ENCODE measurements at places on chromosomes 6 and 20.
A peak's percentile ranks its signal among the peaks of the same experiment; 100 is the strongest.

- DNase-seq: no peak
Observed at GRCh38 chr20:59770270-59770669, 163.2 kb downstream of the SYCP2 start.

DNA sequence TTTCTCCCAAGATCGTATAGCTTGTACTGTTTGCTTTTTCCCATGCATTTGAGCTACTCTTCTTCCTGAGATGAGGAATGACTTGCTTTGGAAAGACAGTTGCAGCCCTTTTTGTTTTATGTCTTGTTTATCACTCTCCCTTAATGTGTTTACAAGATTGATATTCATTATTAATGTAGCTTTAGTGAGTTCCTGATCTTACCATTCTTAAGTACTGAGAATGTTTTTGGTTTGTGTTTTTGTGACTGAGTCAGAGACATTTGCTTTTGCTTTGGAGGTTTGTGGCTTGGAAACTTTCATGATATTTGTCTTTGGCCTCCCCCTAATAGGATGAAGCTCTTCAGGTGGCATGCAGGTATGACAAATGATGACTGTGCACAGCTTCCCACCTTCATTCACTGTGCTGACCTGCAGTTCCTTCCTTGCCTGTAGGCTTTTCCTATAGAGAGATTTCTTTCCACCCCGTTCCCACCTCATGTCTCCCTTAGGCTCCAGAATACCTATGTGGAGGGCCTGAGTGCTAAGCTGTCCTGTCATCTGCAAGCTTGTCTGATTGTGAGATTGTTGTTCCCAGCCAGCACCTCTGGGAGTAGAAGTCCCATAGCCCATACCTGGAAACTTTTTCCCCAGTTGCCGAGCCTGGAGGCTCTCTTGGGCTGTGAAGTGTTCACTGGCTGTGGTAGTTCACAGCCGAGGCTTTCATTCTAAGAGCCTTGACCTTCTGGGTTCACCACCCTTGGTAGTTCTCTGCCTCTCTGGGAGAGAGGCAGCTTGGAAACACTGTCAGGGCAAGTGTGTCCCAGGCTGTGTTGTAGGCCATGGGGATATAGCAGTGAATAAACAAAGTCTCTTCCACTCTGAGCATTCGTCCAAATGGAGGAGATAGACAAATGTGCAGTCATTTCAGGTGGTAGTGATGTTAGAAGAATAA is 27.1 kb downstream of the CDS2 start:
- peak; percentile 23 for DNase-seq

DNA sequence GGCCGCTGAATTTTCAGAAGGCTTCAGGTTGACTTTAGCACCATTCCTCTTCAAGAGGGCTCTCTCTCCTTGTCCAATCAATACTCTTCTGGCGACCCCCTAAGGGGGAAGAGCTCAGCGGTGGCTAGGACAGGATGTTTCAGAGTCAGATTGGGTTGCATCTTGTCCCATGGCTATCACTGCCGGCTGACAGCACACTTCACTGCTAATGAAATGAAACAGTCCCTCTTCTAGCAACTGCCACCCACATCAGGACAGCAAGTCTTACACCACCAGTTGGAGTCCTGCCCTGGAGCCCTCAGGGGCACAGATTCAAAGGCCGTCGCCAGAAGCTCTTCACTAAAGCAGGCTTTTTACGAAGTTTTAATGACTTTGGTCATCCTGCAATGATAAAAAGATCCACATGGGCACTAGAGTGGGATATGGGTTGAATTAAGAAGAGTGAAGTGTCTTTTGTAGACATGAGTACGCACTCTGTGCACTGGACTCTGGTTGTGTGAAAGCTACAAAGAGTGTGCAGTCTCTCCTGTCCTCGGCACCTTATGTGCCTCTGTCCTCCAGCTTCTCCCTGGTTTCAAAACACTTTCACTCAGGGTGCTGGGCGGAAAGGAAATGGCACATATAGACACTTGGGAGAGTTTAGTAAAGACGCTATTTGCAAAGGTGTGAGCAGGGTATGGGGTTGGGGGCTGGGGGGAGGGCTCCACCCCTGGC is 66.1 kb upstream of the SLC22A16 start:
- DNase-seq: no peak

GRCh38 chr6:132076452-132076851 is 125.3 kb upstream of the CCN2 start:
- no peak for DNase-seq

- no peak for DNase-seq
Observed at GRCh38 chr6:53746442-53747103, 48.2 kb upstream of the LRRC1 start.

- DNase-seq: no peak
Observed at GRCh38 chr20:40774252-40774651, 85.2 kb upstream of the MAFB start.

DNA sequence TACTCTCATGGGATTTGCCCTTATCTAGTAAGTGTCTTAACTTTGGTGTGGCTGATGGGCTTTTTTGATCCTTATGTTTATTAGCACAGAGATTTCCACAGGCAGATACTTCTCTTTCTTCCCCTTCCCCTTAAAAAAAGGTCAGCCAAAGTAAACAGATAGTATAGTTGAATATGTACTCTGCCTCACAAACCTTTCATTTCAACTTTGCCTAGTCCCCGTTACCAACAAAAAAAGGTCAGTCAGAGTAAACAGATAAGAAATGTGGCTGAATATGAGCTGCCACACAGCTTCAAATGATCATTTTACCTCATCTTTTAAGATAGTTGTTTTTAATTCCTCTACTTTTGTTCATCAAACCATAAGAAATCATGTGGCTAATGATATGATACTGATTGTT is 34.1 kb upstream of the SLC35D3 start:
- DNase-seq: no peak

- DNase-seq: peak; percentile 26
Observed at GRCh38 chr6:39892490-39893129, 41.7 kb downstream of the MOCS1 start.

DNA sequence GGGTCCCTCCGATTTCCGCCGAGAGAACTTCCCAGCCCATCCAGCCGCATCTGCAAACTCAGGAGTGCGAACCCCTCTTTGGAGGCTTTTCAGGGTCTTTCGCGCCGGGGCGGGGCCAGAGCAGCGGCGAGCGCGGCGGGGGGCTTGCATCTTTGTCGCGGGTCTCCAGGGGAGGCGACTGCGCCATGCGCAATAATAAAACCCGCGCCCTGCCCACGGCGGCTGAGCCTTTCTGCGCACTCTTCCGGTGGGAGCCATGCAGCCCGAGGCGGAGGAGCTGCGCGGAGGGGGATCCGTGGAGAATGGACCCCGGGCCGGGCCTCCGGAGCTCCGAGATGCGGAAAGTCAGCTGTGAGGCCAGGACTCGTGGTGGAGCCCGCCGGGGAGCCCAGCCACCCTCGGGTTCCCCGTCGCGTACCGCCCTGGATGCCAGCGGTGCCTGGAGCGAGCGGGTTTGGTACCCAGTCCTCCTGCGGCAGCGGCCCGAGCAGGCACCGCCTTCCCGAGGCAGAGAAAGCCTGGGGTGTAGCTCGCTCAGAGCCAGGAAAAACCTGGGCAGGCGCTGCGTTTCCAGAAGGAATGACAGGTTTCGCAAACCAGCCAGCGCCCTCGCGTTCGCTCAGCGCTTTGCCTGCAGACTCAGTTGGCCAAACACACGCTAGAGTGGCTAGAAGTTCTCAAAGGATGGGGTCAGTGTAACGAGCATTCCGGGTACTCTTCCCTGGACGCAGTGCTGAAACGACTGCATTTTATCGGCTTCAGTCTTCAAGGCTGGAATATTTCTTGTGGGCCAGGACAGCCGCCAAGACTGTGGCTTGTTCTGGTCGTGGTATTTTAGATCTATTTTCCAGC is 1.2 kb downstream of the AKAP12 start:
- peak; percentile 85 for DNase-seq
